ENCODE measurements at places on chromosomes 2 and 18.

DNA sequence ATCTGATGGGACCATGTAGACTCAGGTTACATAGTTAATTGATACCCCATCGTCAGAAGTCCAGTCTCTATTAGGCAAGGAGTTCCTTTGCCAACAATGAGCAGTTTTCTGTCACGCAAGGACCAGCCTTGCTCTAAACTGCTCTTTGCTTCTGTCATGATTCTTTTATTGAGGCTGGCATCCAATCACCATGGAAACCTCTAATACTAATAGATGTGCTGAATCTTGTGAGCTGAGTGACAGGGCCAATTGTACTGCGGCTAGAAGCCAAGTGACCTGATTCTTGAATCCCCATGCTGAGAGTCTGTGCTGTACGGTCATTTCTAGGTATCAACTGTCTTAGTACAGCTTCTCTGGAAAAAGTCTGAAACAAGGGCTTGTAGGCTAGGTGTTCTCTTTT is 395.6 kb downstream of the RND3 start:
- H3K4me1 ChIP-seq, result no peaks in the 10 kb centered on the region
- H3K4me3 ChIP-seq, result no peak overlapping the region
- DNase-seq, result no peak

DNA sequence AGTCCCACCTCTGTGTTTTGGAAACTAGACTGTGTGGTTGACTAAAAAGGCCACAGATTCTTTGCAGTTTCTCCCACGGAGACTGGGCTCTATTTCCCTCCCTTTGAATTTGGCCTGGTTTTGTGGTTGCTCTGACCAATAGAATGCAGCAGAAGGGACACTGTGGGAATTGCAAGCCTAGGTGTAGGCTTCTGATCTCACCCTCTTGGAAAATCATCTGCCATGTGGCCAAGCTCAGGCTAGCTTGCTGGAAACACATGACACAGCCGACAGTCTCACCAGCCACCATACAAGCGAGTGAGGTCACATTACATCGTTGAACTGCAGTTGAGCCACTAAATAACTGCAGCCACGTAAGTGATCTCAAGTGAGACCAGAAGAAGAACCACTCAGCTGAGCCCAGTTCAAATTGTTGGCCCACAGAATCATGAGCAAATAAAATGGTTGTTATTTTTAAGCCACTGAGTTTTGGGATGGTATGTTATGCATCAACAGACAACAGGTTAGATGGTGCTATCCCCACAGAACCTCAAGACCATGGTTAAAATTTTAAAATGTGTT is 319.1 kb upstream of the MEX3C start:
- H3K27me3 ChIP-seq, result peaks cover 17% of the 10 kb centered on the region
- no peak overlapping the region for H3K27ac ChIP-seq
- no peaks in the 10 kb centered on the region for H3K36me3 ChIP-seq

DNA sequence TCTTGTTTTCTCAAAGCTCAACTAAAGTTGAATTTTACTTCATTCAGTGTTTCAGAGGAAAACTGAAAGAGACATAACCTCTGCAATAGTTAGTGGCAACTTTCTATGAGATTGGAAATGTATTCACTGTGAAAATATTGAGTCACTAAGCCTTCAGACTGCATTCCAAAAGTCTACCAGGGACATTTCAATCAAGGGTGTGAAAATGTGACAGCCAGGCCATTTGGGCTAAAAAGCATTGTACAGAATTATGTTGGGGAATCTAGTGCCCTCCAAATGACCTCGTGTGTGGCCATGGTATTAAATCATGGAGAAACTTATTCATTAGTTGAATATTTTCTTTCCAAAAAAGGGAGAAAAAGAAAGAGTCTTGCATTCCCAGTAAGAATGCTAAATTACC is 251.9 kb downstream of the GRB14 start:
- no peak overlapping the region for H3K4me3 ChIP-seq
- H3K4me1 ChIP-seq, result no peaks in the 10 kb centered on the region
- H3K36me3 ChIP-seq, result no peaks in the 10 kb centered on the region
- no peak for DNase-seq

- no peaks in the 10 kb centered on the region for H3K27me3 ChIP-seq
- no peak overlapping the region for H3K4me3 ChIP-seq
- no peak overlapping the region for H3K27ac ChIP-seq
- DNase-seq, result no peak
These were observed 674.9 kb downstream of the NYAP2 start for GRCh38 chr2:226074391-226074790.

Data from naive B cell (primary cell).